ENCODE measurements at places on chromosomes 7 and 10.

- DNase-seq, result no peak
Observed at GRCh38 chr7:140640060-140640637, 464 bp downstream of the DENND2A start.

- DNase-seq, result no peak
Observed at GRCh38 chr10:61765176-61766087, 102.7 kb downstream of the CABCOCO1 start.

GRCh38 chr10:110483633-110484032, 14.1 kb upstream of the DUSP5 start:
- DNase-seq, result no peak

GRCh38 chr10:131073469-131074035, 238.0 kb downstream of the TCERG1L start:
- DNase-seq, result no peak

- no peak for DNase-seq
Observed at GRCh38 chr10:42951486-42952251, 125.2 kb upstream of the RET start.

DNA sequence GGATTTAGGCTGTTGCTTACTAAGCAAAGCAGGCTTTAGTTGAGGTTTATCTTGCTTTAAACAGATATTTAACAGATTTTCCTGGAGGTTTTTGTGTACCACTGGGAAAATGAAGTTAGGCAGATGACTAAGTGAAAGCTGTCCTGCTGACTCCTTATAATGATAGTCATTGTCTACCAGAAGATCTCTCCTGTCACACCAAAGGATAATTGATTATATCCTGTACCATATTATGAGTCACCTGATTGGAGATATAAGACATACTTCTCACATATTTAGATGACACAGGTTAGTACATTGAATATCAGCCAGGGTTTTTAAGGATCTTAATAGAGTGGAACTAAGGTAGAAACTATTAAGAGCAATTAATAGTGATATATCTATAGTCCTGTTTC, 68.4 kb downstream of the PTEN start:
- no peak for DNase-seq

GRCh38 chr7:51031791-51032515, 249.3 kb upstream of the GRB10 start:
- no peak for DNase-seq

GRCh38 chr7:133079296-133079695, 2.6 kb downstream of the CHCHD3 start:
- no peak for DNase-seq

- no peak for DNase-seq
Observed at GRCh38 chr7:108008240-108008639, 5.3 kb upstream of the LAMB1 start.

GRCh38 chr10:68792115-68792514, 35.2 kb upstream of the STOX1 start:
- DNase-seq, result no peak

GRCh38 chr10:116713846-116714245, 28.5 kb downstream of the HSPA12A start:
- DNase-seq, result no peak

DNA sequence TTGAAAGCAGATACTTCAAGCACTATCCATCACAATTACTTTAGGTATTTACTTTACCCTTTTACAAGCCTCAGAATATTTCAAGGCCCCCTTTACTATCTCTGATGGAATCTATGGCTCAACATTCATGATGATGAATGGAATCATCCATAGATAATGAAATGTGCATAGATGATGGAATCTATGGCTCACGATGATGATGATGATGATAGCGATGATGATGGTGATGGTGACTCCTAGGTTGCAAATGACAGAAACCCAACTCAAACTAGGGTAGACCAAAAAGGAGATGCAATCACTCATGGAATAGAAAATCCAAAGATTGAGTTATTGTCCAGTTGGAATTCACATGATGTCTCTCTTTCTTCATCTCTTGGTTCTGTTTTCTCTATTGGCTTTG, 55.7 kb downstream of the NEBL start:
- DNase-seq, result no peak

DNA sequence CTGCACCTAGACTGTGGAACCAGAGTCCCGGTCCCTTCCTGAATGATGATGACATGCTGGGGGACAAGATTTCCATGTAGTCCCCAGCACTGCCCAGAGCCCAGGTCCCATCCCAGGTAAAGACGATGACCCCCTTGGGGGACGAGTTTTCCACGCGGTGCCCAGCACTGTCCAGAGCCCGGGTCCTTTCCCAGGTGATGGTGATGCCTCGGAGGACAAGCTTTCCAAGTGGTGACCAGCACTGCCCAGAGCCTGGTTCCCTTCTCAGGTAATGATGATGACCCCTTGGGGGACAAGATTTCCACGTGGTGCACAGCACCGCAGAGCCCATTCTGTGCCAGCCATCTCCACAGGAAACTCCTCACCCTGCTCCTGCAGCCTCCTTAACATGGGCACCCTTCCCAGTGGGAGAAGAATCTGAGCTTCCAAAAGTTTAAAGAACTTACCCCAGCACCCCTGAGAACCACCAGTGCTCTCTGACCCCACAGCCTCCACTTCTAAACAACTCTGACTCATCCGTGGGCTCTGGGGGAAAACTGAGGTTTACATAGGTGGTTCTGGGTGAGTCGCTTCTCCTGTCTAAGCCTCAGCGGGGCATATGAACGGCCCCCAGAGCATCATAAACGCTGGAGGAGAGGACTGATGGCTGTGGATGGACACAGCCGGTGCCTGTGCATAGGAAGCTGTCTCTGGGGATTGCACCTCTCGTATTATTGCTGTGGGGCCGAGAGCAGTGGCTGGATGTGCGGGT, 233.2 kb downstream of the TCERG1L start:
- DNase-seq, result no peak

GRCh38 chr7:43460733-43461348, 122.1 kb upstream of the STK17A start:
- no peak for DNase-seq

DNA sequence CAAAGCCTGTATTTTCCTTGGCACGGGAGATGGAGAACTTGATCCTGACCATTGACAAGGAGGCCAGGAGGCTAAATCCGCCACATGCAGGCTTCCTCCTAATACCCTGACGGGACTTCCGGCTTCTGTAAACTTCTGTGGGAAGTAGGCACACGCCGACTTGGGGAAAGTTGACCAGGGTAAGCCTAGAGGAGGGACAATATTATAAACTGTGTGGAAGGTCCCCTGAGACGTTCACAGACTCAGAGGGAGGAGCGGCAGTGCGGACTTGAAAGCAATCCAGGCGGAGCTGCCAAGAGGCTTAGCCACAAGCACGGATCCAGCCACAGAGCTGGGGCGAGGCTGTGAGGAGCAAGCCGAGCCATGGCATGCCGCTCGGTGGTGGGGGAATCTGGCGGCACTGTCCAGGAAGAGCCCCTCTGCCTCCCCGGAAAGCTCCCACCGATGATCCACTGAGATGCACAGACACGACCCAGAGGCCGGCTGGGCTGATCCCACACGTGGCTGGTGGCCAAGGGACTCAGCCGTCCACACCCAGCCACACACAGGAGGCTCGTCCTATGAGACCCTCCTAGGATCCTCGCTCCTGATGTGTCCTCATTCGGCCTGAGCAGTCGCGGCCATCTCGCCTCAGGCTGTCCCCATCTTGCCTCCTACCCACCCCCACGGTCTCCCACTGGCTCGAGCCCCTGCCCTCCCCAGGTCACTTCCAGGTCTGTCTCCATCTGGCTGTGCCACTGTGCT, 40.0 kb upstream of the INSIG1 start:
- no peak for DNase-seq

DNA sequence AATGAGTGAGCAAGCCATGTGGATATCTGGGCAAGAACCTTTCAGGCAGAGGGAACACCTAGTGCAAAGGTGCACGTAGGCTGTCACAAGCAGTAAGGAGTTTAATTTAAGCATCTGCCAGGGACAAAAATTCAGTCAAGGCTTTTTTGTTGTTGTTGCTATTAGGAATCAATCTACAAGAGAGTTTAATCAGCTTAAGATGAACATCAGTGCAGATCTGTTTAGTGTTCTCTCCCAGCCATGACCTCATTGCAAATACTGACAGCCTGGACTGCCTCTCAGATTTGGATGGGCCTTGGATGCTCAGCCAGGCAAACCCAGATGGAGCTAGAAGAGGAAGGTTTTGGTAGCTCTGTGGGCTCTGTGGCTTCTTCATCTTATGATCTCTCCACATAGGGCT, 3.3 kb upstream of the GLCCI1 start:
- no peak for DNase-seq

- no peak for DNase-seq
Observed at GRCh38 chr10:72244573-72245038, 28.5 kb upstream of the ASCC1 start.

GRCh38 chr7:82015751-82016150, 245.9 kb upstream of the HGF start:
- no peak for DNase-seq

- DNase-seq, result no peak
Observed at GRCh38 chr7:112207765-112208164, 1.3 kb downstream of the ZNF277 start.

- no peak for DNase-seq
Observed at GRCh38 chr7:139044813-139045794, 9.3 kb upstream of the ZC3HAV1L start.

GRCh38 chr10:12006671-12007070, 35.9 kb downstream of the UPF2 start:
- no peak for DNase-seq

DNA sequence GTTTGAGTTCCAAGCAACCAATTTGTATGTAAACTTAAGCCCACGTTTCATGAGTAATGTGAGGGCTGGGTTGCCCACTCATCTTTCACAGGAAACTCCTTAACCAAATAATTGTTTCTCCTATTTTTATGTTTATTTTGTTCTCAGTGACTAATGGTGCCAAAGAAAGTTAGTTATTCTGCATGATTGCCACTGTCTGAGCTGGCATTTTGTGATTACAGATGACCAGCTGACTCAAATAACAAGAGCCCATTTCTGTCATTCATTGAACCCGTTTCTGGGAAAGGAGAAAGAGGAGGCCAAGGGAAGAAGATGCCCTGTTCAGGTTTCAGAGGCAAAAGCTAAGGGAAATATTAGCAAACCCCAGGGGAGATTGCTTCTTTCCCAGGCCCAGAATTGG, 186.9 kb upstream of the MYO3A start:
- DNase-seq, result peak; percentile 81

DNA sequence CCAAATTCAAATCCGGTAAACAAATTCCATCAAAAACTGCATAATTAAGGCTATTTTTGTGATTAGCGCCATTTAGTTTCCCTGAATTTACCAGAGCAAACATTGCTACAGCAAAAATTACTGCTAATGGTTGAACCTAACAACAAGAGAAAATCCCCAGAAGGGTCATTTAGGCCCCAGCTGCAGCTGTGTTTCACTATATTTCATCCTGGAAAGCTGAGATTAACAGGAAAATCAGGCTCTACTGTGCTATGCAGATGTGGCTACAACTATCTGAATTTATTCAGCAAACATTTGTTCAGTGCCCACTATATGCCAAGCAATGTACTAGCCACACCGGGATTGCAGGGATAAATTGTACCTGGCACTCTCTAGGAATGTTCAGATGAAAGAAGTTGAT, 104.0 kb downstream of the PON1 start:
- no peak for DNase-seq

DNA sequence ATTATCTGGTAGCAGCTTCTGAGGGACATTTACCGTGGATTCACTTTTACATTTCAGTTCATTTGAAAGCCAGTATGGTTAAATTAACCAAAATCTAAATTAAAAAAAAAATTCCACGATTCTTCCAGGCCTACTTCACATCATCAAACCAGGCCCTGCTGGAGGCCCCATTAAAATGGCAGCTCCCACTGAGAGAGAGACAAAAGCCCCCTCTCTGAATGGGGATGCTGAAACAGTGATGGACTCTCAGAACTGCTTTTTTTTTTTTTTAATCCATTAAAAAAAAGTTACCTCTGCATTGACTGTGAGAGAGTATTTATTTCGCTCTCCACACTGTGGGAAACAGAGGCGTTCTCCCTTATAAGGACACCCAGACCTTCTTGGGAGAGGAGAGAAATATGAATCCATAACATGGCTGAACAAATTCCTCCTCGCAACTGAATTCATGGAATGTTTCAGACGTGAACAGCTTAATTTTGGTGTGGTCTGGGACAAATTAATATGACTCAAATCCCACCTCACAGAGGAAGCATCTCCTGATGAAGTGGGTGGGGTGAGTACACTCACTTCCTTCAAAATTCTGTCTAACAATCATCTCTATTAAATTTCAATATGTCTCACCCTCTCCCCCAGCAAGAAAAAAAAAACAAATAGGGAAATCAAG, 73.5 kb downstream of the SAMD9 start:
- no peak for DNase-seq

- no peak for DNase-seq
Observed at GRCh38 chr7:44244282-44244681, 43.5 kb downstream of the YKT6 start.

DNA sequence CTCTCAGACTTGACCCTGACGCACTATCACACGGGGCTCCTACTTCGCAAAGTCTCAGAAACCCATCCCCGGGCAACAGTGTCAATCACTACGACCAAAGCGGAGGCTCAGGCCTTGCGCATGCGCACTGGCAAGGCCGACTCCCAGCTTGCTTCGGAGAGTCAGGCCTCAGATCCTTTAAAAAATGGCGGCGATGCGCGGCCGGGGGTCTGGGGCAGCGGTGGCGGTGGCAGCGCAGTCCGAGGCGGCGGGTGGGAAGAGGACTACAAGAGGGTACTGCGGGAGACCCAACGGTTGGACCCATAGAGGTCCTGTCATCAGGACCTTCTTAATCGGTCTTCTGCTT, 196.9 kb downstream of the ZNF716 start:
- no peak for DNase-seq

DNA sequence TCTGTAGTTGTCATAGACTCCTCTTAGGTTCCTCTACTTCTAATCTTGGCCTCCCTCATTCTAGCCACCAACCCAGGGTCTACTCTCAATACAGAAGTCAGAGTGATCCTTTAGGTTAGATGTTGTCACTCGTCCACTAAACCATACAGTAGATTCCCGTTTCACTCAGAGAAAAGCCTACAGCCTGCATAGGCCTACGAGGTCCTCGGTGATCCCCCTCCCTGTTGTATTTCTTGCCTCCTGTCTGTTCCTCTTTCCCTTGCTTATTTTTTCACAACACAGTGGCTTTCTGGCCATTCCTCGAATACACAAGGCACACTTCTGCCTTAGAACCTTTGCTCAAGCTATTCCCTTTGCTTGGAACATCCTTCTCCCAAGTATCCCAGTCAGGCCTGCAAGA, 183.0 kb upstream of the PRSS1 start:
- no peak for DNase-seq

DNA sequence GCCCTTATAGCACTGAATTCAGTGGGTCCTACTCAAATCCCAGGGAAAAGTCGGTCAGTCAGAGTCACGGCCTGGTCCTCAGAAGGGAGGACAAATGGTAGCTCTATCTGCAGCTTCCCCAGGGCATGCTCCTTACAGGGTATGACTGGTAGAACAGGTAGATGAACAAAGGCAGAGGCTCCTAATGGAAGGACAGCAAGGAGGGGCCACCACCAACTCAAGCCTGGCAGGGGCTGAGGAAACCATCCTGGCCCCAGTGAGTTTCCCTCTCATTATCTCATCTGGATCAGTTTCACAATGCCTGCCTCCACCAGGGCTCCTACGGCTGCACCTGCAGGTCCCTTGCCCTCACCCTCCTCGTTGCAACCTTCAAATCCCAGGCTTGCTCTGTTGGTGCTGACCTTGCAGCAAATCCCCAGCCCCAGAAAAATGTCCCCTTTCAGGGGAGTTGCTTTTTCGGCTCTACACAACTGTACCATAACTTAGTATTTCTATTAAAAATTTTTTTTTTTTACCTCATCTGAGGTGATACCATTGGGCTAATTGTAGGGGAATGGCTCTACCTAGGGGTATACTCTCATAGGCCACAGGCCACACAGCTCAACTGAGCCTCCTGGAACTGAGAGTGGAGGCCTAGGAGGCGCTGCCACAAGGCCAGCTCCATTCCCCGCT, 2.4 kb upstream of the MYO1G start:
- no peak for DNase-seq

Data from kidney epithelial cell (primary cell).